Panc1 (cell line): ENCODE measurements at places on chromosomes 16 and 17. TPM values are rescaled to one million over a fixed set of nuclear protein-coding genes. Genes with fewer than 3 reads are reported as not detected.
A peak's percentile ranks its signal among the peaks of the same experiment; 100 is the strongest.

- H3K27ac ChIP-seq: no peak overlapping the region
- DNase-seq: no peak
- H3K27me3 ChIP-seq: no peaks in the 10 kb centered on the region
Measured at GRCh38 chr17:72931163-72931562, 161.3 kb downstream of the SLC39A11 start.

DNA sequence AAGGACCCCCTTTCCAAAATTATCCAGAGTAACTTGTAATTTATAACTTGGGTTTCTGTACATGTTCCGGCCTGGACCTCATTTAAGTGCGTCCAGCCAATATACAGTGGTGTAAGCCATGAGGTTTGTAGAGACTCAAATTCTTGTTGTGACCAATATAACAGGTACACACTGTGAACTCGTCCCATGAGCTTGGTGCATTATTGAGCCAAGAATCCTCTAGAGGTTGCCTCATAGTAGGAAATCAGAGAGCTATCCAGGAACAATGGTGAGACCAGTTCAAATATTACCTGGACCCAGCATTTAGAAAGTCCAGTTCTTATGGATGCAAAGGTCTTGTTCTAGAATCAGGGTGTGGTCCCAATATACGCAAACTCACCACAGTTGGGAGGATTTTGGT lies 138.2 kb downstream of the NPIPB5 start:
- H3K4me3 ChIP-seq: no peak overlapping the region
- peaks cover 43% of the 10 kb centered on the region for H3K27me3 ChIP-seq
- DNase-seq: no peak
- H3K36me3 ChIP-seq: no peaks in the 10 kb centered on the region

- H3K4me3 ChIP-seq: peak overlapping the region; percentile 77
- H3K4me1 ChIP-seq: peaks cover 6% of the 10 kb centered on the region; the same call in 1 of the 2 replicates
- DNase-seq: no peak
- H3K27ac ChIP-seq: peak overlapping the region; percentile 79
Measured at GRCh38 chr17:64128787-64129514, 993 bp downstream of the ERN1 start.

DNA sequence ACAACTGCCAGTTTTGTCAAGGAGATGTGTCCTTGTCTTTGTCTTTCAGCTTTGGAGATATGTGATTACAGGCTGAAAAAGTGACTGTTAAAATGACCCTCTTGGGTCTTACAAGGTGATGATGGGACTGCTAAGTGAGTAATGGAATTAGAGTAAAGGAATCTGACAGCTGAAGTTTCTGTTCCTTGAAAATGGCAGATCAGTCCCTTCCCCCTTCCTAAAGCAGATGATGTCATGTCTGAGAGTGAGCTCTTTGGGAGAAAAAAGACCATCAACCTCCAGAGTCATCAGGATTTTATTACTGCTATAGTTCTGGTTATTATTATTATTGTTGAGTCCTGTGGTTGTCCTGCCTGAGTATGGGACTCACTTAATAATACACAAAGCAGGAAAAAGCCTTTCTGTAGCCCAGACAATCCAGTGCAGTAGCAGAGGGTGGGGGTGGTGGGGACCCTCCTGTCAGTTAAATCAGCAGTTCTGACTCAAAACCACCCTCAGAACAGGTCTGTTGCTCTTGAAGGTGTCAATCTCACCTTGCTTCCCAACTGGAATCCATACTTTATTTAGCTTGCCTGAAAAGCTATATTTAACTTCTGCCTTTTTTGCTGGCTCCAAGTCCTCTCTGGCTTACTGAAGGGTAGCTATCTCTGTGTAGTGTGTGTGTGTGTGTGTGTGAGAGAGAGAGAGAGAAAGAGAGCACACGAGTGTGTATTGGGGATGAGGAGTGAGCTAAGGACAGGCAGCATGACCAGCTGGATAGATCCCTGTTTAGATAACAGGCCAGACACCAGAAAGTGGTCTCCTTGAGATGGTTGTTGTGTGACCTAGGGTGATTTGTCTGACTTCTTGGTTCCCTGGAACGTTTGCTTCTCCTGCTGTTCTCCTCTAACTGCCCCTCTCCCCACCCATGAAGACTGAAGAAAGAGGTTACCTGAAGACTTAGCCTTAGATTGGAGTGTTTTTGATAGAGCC lies 4.9 kb downstream of the HROB start:
- H3K27me3 ChIP-seq: no peaks in the 10 kb centered on the region
- DNase-seq: no peak
- H3K36me3 ChIP-seq: no peaks in the 10 kb centered on the region; the same call in 1 of the 2 replicates

DNA sequence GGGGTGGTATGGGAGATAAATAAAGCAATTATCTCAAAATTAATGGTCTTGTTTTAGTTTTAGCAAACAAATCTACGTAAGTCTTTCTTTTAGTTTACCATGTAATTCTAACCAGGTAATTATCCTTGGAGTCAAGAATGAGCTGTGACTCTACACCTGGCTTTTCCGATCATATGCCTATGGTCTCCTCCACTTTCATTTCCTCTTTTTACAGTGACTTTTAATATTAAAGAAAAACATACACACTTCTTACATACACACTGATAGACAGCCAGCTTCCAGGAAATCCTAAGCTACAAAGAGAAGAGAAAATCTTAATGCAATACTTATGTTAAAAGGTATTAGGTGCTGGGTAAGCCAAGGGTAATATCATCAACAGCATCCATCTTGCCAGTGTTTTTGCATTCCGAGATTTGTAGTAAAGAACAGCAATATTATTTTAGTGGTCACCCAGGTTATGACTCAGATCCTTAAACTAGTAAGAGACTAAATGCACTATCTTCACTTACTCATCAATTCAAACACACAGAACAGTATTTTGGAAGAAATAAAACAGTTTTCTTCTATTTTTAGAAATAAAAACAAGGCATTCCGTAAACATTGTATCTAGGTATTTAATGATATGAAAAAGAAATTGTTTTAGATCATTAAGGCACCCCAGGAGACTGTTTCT lies 4.4 kb upstream of the IRX5 start:
- DNase-seq: no peak
- no peak overlapping the region; the same call in 1 of the 2 replicates for H3K4me3 ChIP-seq
- H3K36me3 ChIP-seq: no peaks in the 10 kb centered on the region; the same call in 1 of the 2 replicates

DNA sequence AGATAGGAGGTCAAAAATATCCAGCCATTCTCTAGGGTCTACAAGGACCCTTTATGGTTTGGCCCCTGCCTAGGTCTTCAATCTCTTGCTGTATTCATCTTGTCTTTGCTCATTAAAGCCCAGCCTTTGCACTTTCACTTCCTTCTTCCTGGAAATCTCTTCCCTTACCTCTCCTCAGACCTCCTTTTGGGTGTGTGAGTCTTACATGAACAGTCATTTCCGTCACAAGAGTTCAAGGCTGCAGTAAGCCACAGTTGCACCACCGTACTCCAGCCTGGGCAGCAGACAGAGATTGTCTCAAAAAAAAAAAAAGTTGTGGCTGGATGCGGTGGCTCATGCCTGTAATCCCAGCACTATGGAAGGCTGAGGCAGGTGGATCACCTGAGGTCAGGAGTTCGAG lies 6.0 kb upstream of the ATP1B2 start:
- no peaks in the 10 kb centered on the region for H3K4me1 ChIP-seq
- H3K27me3 ChIP-seq: no peaks in the 10 kb centered on the region
- no peaks in the 10 kb centered on the region for H3K36me3 ChIP-seq
- H3K4me3 ChIP-seq: no peak overlapping the region

DNA sequence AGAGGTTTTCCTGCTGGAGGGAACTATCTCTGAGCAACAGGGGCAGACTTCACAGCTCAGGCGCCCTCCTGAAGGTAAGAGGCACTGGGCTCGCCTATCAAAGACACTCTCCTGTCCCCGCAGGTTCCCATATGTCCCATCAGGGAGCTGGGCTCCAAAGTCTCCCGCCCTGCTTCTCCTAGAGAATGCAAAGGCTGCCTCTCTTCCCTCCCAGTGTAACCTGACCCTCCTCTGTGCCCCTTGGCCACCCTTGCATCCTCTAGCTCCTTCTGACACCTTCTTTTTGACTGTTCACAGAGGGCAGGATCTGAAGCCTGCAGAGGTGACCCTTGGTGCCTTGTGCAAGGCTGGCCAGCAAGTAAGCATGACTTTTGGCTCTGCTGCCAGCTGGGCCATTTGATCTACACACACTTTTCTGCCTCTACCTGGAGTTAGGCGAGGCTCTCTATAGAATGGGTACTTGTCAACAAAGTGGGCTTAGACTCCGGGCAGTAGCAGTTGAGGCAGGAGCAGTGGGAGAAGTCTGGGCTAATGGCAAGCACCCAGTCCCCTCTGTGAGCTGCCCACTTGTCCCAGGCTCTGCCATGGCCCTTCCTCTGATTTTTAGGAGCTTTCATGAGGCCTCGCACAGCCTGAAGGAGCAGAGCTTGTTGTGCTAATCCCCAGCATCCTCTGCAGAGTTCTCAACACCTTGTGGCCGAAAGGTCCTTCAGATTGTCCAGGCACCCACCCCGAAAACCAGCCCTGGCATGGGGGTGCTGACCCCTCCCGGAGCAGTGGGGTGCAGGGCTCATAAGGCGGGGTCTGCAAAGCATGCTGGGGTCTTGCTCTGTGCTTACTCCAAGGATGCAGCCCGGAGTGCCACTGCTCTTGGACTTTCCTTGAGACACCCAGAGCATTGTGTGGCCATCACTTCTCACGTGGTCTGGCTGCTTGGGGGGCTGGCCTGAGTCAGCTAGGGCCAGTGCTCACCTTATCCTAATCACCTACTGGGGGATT lies 122.9 kb downstream of the METRNL start:
- H3K27ac ChIP-seq: no peak overlapping the region
- DNase-seq: no peak
- H3K36me3 ChIP-seq: no peaks in the 10 kb centered on the region

DNA sequence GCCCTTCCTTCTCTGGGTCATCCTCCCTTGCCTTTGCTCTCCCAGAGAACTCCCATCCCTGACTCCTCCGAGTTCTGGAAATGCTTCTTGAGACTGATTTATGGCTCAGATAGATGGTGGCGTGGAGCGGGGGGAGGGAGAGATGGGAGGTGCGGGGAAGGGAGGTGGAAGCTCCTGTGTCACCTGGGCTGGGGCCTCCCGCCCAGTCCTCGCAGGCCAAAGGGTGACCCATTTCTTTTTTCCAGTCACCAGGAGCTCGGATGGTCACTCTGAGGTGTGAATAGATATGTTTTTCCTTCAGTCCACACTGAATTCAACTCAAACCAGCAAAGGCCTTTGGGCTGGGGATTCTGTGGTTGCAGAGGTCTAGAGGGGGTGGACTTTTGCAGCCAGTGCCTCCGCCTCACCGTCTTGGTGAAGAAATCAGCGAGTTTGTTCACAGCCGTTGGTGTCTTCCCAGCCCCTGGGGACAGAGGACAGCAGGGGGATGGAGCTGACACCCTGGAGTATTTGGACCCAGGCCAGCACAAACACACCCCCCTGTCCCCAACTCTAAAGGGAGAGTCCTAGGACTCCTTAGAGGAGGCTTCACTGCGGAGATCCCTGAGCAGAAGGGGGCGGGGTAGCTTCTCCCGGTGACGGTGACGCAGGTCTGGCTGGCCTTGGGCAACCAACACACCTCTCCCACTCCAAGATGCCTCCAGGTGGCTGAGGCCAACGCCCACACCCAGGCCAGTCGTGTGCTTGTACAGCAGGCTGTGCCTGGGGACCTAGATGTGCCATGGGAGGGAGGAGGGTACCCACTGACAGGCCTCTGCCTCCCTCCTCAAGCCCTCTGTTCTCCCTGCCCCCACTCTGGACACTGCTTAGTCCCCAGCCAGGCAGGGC lies 80.6 kb downstream of the AMFR start:
- no peaks in the 10 kb centered on the region for H3K36me3 ChIP-seq
- no peaks in the 10 kb centered on the region for H3K4me1 ChIP-seq

- H3K27ac ChIP-seq: no peak overlapping the region
- H3K36me3 ChIP-seq: no peaks in the 10 kb centered on the region
- no peak overlapping the region for H3K4me3 ChIP-seq
- no peak for DNase-seq
- no peaks in the 10 kb centered on the region for H3K27me3 ChIP-seq
- H3K4me1 ChIP-seq: no peaks in the 10 kb centered on the region; the same call in 1 of the 2 replicates
Measured at GRCh38 chr16:4176906-4177417, 60.7 kb upstream of the ADCY9 start.

GRCh38 chr16:2398520-2398919 lies 30.7 kb upstream of the CCNF start:
- no peak overlapping the region for H3K27ac ChIP-seq
- H3K27me3 ChIP-seq: no peaks in the 10 kb centered on the region
- DNase-seq: no peak
- H3K36me3 ChIP-seq: no peaks in the 10 kb centered on the region
- no peak overlapping the region for H3K4me3 ChIP-seq

DNA sequence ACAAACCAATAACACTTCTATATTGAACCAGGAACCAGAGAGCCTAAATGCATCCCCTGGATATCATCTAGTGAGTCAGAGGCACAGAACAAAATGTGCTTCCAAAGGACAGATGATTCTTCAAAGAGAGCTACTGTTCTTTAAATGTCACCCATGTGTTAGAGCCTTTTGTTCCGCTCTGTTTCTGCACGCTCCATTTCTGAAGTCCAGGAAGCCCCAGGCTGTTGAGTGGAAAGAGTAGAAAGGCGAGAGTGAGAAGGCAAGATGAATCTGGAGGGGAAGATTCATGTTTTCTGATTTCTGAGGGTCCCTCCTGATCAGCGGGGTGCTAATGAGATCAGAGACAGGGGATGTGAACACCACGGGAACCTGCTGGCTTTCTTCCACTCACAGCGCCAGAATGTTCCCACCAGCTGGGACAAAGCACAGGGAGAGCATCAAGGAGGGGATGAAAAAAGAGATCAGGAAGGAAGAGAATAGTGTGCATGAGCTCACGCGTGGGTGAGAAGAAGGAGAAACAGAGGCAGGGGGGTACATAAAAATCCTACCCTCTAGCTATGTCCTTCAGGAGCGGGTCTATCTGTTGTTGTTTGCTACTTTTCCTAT lies 559.9 kb upstream of the HSBP1 start:
- H3K27me3 ChIP-seq: no peaks in the 10 kb centered on the region; the same call in 1 of the 2 replicates
- H3K36me3 ChIP-seq: no peaks in the 10 kb centered on the region
- H3K4me3 ChIP-seq: no peak overlapping the region
- DNase-seq: no peak

- H3K4me1 ChIP-seq: no peaks in the 10 kb centered on the region
- H3K27ac ChIP-seq: no peak overlapping the region
- H3K4me3 ChIP-seq: no peak overlapping the region
- no peaks in the 10 kb centered on the region for H3K27me3 ChIP-seq
Measured at GRCh38 chr16:50671644-50672260, 9.4 kb downstream of the SNX20 start.

- no peak overlapping the region for H3K4me3 ChIP-seq
- no peaks in the 10 kb centered on the region for H3K27me3 ChIP-seq
- DNase-seq: no peak
- H3K4me1 ChIP-seq: peaks cover 35% of the 10 kb centered on the region
- no peak overlapping the region for H3K27ac ChIP-seq
Measured at GRCh38 chr16:85153046-85153445, 40.8 kb upstream of the CIBAR2 start.

ITGAD gene
- not detected for total RNA-seq

WDR90 gene
- total RNA-seq: 58.9 TPM

CACNA1G gene
- 10.0 TPM for total RNA-seq

TPPP3 gene
- 0.95 TPM for total RNA-seq

GUCY2D gene
- total RNA-seq: not detected

CFAP119 gene
- 21.0 TPM for total RNA-seq

MAPK7 gene
- total RNA-seq: 28.9 TPM

SHISA6 gene
- not detected for total RNA-seq
